Amniotic epithelial cell (primary cell): ENCODE measurements at places on chromosomes 2 and 18.
A peak's percentile ranks its signal among the peaks of the same experiment; 100 is the strongest.

- no peak for DNase-seq
These were observed 64.0 kb upstream of the GALNT5 start for GRCh38 chr2:157193461-157193860.

GRCh38 chr2:31997653-31998052 lies 13.2 kb downstream of the MEMO1 start:
- peak; percentile 34 for DNase-seq

DNA sequence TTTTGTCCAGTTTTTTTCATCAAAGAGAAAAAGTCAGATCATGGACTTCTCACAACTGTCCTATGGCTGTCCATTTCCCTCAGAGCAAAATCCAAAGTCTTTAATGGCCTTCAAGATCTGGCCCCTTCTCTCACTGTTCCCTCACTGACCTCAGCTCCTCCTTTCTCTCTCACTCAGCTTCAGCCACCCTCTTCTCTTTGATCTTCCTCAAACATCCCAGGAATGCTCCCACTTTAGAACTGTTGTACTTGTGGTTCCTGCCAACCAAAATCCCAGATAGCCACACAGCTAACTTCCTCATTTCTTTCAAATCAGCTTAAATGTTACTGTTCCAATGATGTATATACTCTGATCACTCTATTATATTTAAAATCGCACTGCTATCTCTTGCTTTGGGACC lies 82.9 kb downstream of the NUP35 start:
- DNase-seq: peak; percentile 72

DNA sequence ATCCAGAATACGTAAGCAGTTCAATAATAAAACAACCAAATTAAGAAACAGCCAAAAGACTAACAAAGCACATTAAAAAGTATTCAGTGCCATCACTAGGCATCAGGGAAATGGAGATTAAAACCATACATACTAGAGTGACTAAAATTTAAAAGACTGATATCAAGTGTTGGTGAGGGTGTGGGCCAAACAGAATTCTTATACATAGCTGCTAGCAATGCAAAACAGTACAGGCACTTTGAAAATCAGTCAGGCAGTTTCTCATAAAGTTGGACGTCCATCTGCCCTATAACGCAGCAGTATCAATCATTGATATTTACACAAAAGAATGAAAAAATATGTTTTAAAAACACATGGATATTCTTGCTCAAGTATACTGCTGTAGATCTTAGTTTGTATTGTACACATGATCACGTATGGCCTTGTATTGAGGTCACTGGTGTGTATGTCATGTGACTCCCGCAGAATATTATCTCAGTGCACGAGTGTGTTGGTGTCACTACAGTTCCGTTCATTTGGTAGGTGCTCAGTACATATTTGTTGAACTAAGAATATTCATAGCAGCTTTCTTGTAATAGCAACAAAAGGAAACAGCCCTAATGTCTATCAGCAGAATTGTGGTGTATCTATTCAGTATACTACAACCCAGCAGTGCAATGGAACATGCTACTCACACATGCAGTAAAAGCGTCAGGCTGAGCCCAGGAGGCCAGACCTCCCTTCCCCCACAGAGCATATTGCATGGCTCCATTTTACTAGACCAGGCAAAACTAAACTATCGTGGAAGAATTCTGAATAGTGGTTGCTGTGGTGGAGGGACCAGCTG lies 28.6 kb downstream of the ZNF407 start:
- DNase-seq: no peak

DNA sequence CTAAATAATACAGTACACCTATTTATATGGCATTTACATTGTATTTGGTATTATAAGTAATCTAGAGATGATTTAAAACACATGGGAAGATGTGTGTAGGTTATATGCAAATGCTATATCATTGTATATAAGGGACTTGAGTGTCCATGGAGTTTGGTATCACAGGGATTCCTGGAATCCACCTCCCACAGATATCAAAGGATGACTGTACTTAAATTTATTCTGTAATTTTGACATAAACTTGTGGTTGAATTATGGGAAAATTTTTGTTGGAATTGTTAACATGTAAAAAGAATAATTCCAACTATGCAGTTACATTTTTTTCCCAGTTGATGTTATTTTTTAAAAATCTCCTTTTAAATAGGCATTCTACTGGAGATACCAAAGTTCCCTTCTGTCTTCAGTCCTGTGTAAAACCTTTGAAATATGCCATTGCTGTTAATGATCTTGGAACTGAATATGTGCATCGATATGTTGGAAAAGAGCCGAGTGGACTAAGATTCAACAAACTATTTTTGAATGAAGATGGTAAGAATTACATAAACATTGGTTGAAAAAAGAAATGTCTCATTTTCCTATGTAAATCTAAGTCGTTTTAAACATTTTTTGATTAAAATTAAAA lies 24.1 kb downstream of the GLS start:
- peak; percentile 85 for DNase-seq

- peak; percentile 51 for DNase-seq
These were observed 84.3 kb downstream of the EFEMP1 start for GRCh38 chr2:55839182-55839819.

- peak; percentile 83 for DNase-seq
These were observed 4.3 kb downstream of the AOX1 start for GRCh38 chr2:200590090-200590489.

DNA sequence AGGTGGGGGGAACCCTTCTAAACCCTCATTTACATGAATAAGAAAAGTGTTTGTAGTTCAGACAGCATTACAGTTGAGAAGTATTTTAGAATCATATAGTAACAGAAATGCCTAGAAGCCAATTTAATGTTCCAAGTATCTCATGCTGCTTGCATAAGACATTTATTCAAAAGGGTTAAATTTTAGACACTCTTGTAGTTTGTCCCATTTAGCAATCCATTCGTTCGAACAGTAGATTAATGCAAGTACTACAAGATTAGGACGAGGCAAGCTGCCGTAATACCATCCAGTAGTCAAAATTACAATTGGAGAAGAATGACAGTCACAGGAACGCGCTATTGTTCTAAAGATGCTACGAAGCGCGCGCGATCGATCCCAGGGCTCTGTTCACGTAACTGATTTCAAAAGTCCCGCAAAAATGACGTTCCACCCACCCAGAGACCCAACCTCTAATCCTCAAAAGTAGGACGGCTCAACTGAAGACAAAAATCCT lies 1.2 kb downstream of the TMEM237 start:
- DNase-seq: no peak

DNA sequence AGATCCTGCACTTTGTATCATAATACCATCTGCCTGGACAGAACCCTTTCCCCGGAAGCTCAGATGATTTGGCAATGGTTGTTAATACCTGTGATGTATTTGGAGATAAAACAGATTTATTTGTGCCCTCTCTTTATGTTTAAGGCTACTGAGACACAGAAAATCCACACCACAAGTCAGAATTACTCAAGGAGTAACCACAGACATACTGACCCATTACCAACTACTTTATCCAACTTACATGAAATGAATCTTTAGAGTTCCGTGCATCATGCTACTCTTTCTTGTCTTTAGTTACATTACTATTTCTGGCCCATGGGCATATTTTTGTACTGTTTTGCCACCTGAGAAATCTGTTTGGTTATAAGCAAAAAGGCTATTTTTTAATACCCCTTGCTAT lies 384.0 kb downstream of the STK39 start:
- no peak for DNase-seq
